ENCODE measurements at places on chromosomes 4 and X.

GRCh38 chr4:139732991-139733570 lies 67.5 kb downstream of the MGST2 start:
- no peak for DNase-seq

DNA sequence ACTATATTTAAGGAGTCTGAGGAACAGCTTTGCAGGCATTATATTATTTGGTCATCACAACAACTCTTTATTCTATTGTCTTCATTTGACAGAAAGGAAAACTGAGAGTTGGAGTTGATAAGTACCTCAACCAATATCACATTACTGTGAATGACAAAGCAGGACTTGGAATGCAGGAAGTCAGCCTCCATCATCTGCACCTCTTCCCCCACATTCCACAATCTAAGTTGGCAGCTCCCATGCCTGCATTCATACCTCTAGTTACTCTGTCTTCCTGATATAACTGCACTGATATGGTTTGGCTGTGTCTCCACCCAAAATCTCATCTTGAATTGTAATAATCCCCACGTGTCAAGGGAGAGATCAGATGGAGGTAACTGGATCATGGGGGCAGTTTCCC lies 356.7 kb downstream of the GALNTL6 start:
- DNase-seq: no peak

GRCh38 chr4:30402276-30402675 lies 317.9 kb upstream of the PCDH7 start:
- no peak for DNase-seq

DNA sequence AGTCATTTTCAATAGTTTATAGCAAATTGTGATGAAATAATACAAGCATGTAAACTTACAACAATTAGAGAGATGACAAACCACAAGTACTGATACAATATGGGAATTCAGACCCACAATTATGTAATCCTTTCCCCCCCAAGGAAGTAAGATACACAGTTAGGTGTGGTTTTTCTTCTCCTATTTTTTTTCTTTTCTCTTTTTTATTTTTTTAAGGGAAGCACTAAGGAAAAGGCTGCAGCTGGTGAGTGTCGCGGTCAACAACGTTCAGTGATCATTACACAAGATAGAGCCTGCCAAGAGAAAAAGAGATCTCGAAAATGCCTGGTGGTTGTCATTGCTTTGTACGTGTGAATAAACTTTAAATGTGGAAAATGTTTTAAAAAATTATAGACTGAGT lies 9.8 kb downstream of the NDNF start:
- DNase-seq: no peak

GRCh38 chr4:131309628-131310027 lies 1839.5 kb upstream of the PCDH10 start:
- DNase-seq: no peak

- no peak for DNase-seq
Observed at GRCh38 chrX:39508300-39508692, 589.5 kb downstream of the BCOR start.

DNA sequence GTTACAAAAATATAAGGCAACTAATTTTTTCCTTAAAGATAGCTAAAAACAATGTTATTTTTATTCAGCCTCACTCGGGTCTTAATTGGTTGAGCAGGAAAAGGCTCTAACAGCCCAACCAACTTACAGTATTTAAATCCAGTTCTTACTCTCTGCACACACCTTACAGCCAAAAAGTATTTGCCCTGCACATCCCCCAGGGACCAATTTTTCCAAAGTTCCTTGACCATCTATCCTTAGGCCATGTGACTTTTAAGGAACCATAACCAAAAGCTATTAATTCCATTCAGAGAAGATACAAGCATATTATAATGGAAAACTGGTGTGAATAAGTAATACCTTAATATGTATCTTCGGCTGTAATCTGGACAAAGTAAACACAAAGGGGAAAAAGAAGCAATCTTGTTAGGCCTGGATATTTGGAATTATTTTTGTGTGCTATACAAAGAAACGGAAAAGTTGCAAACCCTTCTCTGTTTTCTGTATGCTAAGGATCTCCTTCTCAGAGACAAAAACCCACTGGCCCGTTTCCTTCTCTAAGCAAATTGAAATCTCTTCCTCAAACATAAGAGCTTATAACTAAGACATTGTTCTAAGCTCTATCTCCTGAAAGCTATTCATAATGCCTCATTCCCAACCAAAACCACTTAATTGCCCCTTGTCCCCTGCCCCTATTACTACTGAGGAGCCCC lies 1.0 kb upstream of the THAP9 start:
- DNase-seq: no peak

- no peak for DNase-seq
Observed at GRCh38 chr4:126890383-126890782, 742.4 kb upstream of the INTU start.

GRCh38 chr4:54675721-54676461 lies 18.1 kb downstream of the KIT start:
- no peak for DNase-seq

DNA sequence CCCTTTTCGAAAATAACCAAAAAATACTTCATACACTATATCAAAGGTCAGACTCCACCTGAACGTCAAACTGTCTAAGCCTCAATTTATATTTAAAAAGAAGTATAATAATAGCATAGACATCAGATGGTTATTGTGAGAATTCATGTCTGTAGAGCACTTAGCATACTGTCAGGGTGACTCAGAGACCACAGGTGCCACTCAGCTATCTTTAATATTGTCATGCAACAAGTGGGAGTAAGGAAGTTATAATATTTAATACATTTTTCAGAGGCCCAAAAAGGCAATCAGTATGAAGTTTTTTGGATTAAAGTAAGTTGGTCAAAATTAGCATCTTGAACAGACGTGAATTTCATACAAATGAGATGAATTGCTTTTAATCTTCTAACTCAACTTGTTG lies 93.3 kb downstream of the PHOX2B start:
- DNase-seq: no peak

DNA sequence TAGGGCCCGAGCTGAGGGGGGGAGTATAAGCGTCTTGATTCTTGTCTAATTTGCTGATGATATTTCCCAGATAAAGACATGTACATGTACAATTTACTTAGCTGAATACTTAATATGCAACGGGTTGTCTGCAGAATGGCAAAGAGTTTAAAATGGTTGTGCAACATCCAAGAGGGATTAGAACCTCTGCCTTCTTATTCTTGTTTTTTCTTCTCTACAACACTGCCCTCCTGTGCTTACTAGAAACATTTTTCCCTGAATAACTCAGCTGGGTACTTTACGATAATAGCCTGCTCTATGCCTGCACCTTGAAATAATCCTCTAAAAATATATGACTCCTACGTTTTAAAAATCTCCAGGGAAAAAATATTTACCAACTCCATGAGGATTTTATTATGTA lies 41.8 kb downstream of the INTS12 start:
- DNase-seq: no peak

DNA sequence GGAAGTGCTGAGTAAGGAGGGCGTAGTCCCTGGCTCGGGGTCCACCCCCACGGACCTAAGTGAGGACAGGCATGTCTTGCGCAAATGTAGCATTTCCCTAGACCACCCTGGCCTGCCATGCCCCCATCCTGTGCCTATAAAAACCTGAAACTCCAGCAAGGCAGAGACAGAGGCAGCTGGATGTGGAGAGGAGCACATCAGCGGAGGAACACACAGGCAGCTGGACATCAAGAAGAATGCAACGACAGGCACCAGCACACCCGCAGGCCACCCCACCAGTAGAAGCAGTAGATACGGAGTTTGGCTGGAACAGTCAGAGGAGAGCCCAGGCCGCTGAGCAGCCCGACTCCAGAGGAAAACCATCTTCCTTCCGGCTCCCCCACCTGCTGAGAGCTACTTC lies 345.9 kb downstream of the FSTL5 start:
- no peak for DNase-seq

DNA sequence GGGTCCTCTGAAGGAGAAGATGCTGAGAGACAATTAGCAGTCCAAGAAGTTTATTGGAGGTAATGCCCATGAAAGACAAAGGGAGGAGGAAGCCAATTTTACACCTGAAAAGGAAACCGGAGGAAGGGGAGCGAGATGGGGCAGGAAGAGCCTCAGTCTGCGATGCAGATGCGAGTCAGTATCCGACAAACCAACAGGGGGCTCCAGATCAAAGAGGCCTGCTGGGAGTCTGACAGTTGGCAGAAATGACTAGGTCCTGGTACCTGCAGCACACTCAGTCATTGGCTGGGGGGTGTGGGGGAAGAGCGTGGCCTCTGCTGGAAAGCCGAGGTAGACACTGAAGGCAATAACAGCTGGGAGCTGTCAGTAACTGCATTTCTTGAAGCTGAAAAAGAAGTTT lies 231.1 kb upstream of the CENPE start:
- DNase-seq: no peak

GRCh38 chrX:147710301-147710700 lies 201.4 kb upstream of the FMR1 start:
- DNase-seq: no peak

DNA sequence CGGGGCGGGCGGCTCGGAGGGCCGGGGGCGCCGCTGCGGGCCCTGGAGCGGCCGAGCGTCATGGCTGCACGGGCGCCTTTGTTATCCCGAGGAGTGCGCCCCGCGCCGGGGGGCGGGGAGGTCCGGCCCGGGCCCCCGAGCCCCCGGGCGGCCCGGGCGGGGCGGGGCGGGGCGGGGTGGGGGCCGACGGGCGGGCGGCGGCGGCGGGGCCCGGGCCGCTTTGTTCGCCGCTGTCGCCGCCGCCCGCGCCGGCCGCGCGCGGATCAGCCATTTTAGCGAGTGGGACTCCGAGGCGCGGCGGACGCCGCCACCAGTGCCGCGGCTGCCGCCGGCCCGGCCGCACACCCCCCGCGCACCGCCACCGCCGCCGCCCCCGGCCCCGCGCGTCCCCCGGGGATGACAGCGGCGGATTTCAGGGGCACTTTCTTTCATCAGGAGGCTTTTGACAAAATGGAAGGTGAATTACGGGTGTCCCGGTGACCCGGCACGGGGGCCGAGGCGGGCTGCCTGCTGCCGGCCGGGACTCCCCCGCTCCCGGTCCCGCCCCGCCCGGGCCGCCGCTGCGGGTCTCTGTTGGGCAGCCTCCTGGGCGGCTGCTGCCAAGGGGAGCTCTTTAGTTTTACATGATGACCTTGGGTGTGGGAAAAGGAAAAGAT lies 1.2 kb downstream of the HMGB3 start:
- DNase-seq: no peak

DNA sequence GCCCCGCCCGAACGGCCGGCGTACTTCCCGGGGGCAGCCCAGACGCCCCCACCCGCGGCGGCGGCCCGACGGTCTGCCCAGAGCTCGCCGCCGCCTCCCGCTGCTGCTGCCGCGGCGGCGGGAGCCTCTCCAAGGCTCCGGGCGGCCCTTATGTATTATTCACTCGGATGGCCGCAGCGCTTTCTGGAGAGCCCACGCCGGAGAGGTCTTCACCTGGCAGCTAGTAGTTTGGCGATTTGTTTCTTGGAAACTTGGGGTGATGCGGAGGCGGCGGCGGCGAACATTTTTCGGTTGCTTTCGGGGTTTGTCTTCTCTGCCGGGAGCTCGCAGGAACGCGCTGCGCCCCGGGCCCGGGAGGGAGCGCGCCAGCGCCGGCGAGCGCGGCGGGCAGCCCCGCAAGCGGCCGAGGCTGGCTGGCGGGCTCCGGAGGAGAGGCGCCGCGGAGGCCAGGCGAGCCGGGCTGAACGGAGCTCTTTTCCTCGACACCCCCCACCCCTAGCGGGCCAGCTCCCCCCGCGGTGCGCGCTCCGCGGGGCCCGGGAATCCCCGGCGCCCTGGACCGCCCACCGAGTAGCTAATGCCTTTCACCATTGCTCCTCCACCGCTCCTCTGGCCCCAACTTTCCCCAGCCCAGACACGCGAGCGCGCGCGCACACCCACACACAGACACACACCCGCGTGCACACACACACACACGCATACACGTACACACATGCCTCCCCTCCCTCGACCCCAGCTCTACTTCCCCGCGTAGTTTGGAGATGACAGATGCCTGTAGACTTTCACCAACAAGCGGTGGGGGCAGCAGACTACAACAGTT lies 113.5 kb downstream of the DHX15 start:
- DNase-seq: no peak

DNA sequence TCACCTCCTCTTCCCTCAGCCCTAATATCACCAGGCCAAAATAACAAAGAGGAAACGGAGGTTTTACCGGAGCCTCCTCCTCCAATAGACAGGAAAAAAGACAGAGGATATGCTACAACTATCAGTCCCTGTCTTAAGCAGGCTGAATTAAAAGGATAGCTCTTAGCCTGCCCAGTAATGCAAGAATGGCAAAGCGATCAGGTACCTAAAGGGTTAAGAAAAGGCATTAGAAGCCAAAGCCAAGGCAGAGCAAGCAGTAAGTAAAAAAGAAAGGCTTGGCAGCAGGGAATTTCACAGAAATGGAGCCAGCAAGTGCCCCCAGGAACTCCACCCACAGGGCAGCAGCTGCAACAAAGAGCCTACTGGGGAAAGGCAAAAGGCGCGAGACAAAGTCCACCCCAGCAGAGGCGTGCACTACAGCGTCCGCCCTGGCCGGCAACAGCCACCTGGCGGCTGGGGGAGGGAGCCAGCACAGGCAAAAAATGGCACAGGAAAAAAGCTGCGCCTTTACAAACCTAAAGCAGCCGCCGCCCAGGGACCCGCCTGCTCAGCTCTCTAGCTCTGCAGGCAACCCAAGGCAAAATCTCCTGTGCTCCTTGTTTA lies 220.6 kb upstream of the ZC4H2 start:
- no peak for DNase-seq

Measured in activated naive CD4-positive, alpha-beta T cell (primary cell).